ENCODE measurements at places on chromosomes 5 and 9.

DNA sequence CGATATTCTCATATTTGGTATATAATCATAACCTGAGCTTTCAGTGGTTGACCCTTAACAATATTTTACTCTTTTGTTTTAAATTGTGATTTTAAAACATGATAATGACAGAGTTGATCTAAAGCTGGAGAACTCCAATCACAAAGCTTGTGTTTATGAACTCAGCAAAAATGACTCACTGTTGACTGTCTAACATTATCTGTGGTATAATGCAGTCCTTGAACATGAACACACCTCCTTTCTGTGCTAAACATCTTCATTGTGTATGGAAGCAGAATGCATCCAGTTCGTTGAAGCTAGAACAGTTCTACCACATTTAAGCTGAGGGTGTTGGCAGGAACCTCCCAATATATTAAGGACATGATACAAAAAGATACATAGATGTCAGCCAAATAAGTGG lies 1030.2 kb upstream of the SEMA6A start:
- no peak for DNase-seq

GRCh38 chr9:7935681-7936080 lies 136.1 kb upstream of the DMAC1 start:
- DNase-seq, result no peak

- no peak for DNase-seq
Observed at GRCh38 chr5:151054709-151055108, 26.1 kb downstream of the TNIP1 start.

DNA sequence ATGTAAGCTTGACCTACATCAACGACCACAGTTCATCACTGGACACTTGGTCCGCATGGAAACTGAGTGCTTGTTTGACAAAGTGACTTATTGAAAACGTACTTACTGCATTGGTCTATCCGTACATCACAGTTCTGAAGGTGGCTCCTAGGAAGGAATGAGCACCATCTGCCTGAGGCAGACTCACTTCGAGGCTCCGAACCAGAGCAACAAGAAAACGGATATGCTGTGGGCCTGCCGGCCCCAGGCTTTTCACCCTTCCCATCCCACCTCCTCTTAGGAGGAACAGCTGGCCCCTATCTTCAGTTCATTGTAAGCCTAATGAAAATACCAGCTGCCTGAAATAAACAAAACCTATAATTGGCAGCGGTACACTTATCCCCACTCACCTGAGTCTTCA lies 67.2 kb upstream of the TSLP start:
- no peak for DNase-seq

DNA sequence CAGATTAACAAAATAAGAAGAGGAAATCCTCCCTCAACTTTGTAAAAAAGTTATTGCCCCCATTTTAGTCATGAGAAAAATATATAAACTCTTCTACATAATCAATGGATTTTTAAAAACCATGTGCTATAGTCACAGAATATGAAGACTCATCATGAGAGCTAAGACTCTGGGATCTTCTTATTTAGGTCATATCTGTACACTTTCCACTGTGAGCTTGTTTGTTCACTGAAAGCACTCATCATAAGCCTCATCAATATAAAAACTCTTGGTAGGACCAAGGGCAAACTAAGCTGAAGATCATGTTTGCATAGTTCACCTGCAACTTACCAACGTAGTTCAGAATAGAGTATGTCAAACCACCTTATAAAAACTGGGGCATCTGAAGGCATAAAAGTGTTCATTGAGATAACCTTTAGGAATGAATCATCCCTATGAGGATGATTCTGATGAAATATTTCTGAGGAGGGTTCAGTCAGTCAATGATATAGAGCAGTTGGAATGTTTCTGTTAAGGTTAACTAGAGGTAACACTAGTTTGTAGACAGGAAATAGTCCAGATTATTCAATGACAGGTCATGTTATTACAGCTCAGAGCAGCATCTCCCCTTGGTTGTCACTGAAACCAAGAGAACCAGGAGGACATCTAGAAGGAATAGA lies 289.9 kb upstream of the SMC2 start:
- no peak for DNase-seq

DNA sequence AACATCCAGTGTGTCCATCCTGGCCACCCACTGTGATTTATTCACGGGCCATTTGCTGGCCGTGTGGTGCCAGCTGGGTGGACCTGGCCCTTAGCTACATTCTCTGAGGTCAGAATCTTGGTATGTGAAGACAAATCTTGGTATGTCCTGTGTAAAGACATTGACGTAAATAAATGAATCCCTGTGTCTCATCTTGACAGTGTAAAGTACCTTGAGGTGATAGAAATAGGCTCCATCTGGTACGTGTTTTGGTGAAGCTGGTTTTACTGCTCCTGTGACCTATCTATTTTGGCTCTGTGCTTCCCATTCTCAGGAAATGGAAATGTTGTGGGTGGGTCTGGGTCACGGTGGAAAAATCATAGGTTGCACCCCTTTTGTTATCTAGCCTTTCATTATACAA lies 245.4 kb upstream of the ANKH start:
- DNase-seq, result no peak

DNA sequence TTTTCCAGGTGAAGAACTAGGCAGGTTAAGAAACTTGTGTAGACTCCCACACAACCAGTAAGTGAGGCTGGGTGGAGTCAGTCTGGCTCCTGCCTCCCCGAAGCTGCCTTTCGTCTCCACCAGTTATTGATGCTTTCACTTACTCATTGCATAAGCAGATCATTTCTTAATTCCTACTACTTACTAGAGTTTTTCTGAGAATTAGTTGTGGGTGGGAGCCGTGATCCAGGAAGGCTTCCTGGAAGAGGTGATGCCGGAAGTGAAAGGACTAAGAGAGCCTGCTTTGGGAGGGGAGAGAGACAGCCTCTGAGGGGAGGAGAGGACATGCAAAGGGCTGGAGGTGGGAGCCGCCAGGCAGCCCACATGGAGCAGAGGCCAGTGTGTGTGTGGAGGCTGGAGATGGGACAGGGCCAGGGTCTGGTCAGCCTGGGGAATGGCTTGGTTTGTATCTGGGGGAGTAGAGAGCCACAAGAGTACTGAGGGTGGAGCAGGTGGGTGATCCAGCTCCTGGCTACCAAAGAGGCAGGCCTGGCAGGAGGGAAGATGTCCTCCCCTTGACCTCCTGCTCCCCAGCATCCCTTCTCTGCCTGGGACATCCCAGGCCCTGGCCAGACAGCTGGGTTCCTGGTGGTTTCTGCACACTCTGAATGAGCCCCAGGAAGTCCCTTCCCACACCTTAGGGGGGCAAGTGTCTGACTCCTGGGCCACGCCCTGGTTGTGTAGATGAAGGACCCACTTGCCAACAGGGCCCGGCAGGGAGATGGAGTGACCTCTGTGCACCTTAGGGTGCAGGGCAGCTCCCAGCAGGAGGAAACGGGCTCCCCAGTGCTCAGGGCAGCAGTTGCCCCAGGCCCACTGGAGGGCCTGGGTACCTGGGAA lies 12.2 kb upstream of the CARD19 start:
- no peak for DNase-seq

DNA sequence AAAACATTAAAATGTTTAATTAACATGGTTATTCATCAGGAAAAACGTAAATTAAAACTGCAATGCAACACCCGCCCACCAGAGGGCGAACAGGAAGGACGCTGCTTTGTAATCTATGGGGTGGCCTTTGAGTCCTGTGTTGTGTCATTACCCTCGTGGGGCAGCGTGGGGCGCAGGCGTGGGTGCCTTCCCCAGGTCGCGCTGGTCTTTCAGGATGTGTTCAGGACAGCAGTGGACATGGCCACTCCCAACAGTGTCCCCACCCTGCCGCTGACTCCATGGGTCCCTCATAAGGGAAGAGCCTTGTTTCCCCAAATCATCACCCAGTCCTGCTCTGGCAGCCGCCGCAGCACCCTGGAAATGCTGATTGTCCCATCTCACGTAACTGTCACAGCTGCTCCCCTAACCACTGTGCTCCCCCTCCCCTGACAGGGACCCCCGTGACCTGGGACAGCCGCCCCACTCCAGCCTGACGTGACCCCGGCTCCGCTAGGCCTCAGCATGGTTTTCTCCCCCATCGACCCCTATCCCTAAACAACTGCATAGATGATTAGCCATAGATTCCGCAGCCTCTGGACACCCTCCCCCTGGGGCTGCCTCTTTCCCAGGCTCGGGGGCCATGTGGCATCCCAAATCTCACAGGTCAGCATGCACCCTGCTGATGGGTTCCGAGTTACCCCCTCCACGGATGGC lies 36.4 kb downstream of the GLT6D1 start:
- no peak for DNase-seq

- DNase-seq, result no peak
Observed at GRCh38 chr5:143208781-143209510, 194.5 kb downstream of the NR3C1 start.

- no peak for DNase-seq
Observed at GRCh38 chr5:1099926-1100663, 11.8 kb downstream of the SLC12A7 start.

DNA sequence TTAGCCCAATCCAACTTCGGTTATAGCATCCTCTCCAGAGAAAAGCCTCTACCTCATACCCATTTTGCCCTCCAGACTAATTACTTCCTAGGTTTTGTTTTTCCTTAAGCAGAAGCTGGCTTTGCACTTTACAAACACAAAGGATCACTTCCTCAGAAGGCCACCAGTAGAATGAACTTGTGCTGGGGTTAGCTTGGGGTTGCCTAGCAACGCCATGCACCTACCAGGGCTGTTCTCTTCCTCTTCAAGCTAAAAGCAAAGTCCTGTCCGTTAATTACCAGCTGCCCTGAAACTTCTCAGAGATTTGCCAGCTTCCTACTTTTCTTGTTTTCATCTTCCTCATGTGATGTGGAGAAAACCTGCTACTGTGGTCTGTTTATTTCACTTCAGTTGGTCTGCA lies 132.0 kb upstream of the WWC1 start:
- peak; percentile 6 for DNase-seq

- DNase-seq, result no peak
Observed at GRCh38 chr5:172897481-172898217, 61.6 kb upstream of the RPL26L1 start.

DNA sequence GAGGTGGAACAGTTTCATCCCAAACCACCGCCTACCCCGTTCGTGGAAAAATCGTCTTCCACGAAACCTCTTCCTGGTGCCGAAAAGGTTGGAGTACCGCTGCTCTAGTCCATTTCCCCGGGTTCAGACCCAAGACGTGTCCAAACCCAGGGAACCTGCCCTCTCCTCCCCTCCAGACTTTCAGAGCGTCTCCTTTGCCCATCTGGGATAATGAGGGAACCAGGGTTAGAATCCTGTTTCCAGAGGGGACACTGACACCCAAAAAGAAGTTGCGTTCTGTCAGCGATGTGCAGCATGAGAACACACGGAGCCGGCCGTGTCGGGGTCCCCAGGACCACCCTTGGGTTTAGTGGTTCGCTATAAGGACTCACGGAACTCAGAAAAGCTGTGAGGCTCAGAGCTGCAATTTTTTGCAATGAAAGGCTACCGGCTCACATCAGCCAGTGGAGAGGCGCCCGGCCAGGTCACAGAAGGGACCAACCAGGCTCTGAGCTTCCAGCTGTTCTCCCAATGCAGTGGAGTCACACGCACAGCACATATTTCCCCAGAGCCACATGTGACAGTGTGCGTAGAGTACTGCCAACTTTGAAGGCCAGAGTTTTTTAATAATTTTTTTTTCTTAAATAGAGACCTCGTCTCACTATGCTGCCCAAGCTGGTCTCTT lies 19.4 kb downstream of the LAMC3 start:
- DNase-seq, result no peak

- DNase-seq, result no peak
Observed at GRCh38 chr9:37812773-37813379, 12.3 kb downstream of the DCAF10 start.

DNA sequence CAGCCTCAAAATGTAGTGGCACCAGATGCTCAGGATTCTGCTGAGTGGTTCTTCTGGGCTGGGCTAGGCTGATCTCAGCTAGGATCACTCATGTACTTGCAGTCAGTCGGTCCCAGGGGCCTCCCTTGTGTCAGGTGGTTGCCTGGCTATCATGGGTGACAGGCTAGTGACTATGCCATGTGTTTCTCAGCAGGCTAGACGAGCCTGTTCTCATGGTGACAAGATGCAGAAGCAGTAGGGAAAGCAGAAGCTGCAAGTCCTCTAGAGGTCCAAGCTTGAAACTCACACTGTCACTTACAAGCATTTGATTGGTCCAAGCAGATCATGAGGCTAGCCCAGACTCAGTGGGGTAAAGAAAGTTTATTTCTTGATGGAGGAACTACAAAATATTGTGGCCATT lies 15.2 kb upstream of the KCNMB1 start:
- DNase-seq, result no peak

- peak; percentile 66 for DNase-seq
Observed at GRCh38 chr5:33969572-33970452, 14.7 kb downstream of the SLC45A2 start.

- DNase-seq, result no peak
Observed at GRCh38 chr9:135023088-135023785, 64.2 kb upstream of the OLFM1 start.

DNA sequence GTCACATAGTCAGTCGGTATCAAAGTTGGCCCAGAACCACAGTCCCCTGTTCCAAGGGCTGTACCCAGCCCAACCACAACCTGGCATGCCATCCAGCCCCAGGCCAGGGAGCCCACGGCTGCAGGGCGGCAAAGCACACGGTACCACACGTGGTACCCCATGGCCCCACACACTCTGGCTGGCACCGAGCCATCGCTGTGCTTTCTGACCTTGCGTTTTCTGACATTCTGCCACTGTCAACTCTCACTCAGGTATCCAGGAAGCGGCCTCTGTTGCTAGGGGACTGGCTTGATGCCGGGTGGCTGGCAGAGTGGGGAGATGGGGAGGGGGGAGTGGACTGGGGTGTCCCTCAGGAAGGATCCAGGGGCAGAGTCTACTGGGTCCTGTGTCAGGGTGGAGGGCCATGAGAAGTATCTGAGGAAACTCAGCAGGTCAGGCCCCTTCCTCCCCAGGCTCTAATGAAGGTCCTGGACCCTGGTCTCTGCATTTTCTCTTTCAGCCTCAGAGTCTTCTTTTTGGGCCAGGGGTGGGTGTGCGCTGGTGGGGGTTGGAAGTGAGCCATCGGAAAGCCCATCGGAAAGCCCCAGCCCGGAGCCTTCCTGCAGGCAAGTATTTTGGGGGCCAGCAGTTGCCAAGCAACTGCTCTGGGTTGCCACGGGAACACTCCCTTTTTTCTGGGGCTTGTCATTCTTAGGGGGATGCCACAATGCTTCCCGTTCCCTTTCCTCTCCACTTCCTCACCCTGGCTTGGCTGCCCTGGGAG lies 21.0 kb upstream of the RALGDS start:
- DNase-seq, result no peak
